ENCODE measurements at places on chromosomes 3 and 15.

DNA sequence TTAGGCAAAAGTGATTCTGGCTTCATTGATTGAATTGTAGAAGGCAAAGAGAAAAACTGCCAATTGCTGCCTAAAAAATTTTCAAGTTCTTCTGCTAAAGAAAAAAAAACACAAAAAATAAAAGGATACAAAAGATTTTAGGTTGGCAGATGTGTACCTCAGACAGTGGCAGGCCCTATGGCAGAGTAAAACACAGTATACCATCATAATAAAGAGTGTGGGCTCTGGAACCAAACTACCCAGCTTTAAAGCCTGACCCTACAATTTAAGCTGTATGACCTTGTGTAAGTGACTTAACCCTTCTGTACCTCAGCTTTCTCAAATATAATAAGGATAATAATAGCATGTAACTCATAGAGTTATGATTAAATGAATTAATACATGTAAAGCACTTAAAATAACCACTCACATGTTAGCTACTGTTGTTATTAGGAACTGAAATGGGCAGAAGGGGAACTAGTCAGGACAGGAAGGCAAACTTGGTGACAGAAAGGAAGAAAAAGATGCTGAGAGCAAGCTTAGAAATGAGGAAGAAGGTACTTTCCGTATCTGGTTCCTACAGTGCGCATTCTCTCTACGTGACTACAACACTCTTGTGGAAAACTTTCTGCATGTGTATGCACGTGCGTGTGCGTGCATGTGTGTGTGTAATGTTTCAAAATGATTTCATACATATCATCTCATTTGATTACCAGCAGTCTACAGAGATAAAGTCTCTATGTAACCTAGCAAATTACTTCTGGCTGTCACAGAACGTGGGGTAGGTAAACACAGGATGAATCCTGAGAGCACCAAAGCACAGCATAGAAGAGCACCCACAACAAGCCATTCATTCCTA is 13.6 kb upstream of the GATM start:
- no peak for DNase-seq

- DNase-seq: no peak
Observed at GRCh38 chr3:13493867-13494441, 13.8 kb downstream of the HDAC11 start.

DNA sequence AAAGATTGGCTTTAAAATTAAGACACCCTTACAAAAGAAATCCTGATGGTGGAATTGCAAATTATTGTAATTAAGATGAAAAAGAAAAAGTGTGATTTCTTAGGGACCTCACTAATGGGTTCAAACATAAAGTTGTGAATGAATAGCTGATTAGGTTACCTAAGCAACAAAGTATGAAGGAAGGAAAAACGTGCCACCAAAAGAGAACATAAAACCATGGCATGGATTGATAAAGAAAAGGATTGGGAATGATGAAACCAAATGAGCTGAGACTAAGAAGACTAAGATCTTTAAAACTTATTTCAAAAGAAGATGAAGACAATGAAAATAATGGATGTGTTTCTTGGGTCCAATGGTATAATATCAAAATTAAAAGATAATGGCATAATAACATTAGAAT is 32.2 kb upstream of the GUCA1C start:
- DNase-seq: no peak

- DNase-seq: no peak
Observed at GRCh38 chr15:74193299-74193718, 9.3 kb downstream of the STRA6 start.

GRCh38 chr3:64264501-64265109 is 39.3 kb upstream of the PRICKLE2 start:
- DNase-seq: no peak

GRCh38 chr3:16355828-16356227 is 90.8 kb downstream of the OXNAD1 start:
- no peak for DNase-seq

- no peak for DNase-seq
Observed at GRCh38 chr15:57770495-57770894, 64.0 kb downstream of the POLR2M start.

DNA sequence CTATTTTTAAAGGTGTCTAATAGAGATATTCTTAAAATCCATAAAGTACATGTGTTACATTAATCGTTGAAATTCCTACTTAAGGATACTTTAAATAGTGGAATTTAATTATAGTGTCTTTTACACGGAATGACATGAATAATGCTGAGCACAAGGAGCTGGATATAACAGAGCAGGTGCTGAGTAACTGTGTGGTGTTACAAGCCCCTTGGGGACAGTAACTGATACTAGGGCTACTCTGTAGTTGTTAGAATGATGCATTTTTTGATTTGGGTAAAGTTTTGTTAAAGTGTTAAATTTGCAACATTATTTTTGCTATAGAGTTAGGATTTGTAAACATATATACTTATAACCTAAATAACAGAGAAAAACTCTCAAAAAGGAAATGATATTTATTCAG is 1496.1 kb downstream of the OTOL1 start:
- DNase-seq: no peak

GRCh38 chr15:26628879-26629529 is 143.9 kb downstream of the GABRB3 start:
- no peak for DNase-seq

DNA sequence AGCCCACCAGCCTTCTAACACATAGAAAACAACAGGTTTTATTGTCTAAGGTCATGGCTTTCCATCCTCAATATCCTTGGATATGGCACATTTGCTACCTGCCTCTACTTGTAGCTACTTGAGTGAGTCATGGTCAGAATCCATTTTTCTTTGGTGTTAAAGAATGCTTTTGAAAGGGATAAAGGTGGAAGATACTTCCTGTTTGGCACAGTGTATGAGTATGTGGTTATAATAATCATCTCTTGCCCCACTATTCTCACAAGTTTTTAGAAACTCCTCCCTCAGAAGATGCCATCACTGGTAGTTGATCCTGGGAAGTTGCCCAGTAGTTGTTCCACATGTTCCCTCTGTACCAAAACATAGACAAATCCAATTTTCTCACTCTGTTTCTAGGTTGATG is 508.6 kb upstream of the IL12A start:
- DNase-seq: no peak

GRCh38 chr3:136255672-136256406 is 5.7 kb downstream of the PCCB start:
- no peak for DNase-seq

DNA sequence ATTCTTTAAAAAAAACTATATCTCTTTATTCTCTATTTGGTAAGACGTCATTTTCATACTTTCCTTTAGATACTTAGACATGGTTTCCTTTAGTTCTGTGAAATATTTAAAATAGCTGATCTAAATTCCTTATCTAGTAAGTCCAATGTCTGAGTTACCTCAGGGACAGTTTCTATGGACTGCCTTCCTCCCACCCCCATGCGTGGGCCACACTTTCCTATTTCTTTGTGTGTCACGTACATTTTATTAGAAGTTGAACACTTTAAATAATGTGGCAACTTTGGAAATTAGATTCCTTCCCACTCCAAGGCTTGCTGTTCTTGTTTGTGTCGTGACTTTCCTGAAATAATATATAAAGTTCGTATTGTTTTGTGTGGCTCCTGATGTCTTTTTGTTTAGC is 260.7 kb downstream of the EDEM1 start:
- no peak for DNase-seq

DNA sequence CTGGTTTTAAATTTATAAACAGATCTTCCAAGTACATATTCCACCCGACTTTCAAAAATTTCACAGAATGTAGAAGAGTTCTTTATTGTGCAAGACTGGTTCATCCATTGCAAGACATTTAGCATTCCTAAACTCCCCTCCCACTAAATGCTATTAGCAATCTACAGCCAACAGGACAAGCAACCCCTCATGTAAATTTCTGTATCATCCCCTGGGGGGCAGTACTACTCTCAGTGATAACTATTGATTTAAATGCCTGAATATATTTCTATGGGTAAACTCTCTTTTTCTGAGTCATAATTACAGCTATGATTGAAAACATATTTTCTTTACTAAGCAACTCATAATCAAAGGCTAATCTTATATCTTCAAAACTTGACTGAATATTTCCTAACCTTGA is 10.7 kb upstream of the SLC15A2 start:
- no peak for DNase-seq

DNA sequence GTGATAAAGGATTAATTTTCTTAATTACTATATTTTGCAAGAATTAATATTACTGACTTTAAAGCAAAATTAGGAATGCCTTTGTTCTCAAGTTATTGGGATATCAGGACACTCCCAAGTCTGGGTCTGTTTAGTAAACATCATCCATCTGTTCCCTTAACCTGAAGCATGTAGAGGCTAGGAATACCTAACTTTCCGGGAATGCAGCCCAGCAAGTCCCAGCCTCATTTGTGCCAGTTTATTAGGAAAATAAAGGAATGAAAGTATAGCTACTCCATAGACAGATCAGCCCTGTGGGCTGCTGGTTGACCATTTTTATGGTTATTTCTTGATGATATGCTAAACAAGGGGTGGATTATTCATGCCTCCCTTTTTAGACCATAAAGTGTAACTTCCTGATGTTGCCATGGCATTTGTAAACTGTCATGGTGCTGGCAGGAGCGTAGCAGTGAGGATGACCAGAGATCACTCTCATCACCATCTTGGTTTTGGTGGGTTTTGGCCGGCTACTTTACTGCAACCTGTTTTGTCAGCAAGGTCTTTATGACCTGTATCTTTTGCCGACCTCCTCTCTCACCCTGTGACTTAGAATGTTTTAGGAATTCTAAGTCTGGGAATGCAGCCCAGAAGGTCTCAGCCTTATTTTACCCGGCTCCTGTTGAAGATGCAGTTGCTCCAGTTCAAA is 540.2 kb downstream of the NAALADL2 start:
- DNase-seq: no peak

DNA sequence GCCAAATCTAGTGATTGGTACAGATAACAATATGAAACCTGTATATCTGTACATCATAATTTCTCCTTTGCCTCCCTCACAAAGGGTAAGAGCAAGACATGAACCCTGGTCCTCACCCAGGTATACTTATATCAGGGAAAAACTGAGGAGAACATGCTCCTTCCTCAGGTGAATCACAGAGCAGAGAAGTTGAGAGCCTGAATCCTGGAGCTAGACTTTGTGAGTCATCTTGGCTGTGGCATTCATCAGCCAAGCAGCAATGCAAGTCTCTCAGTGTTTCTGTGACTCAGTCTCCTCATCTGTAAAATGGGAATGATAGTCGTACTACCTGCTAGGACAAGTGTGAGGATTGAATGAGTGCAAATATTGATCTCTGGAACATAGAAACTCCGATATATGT is 165.7 kb upstream of the ADAMTS9 start:
- DNase-seq: no peak

GRCh38 chr15:94887391-94887790 is 656.0 kb downstream of the MCTP2 start:
- no peak for DNase-seq

GRCh38 chr3:148911592-148911991 is 46.5 kb downstream of the CPA3 start:
- no peak for DNase-seq

GRCh38 chr3:73828348-73828747 is 203.6 kb upstream of the PDZRN3 start:
- no peak for DNase-seq

GRCh38 chr15:97517737-97518136 is 442.8 kb upstream of the ARRDC4 start:
- no peak for DNase-seq

- DNase-seq: peak; percentile 59
Observed at GRCh38 chr15:38690719-38691332, 126.2 kb upstream of the RASGRP1 start.

GRCh38 chr3:121819236-121819635 is 15.6 kb downstream of the IQCB1 start:
- no peak for DNase-seq

GRCh38 chr3:113834983-113835382 is 3.6 kb upstream of the GRAMD1C start:
- DNase-seq: no peak

DNA sequence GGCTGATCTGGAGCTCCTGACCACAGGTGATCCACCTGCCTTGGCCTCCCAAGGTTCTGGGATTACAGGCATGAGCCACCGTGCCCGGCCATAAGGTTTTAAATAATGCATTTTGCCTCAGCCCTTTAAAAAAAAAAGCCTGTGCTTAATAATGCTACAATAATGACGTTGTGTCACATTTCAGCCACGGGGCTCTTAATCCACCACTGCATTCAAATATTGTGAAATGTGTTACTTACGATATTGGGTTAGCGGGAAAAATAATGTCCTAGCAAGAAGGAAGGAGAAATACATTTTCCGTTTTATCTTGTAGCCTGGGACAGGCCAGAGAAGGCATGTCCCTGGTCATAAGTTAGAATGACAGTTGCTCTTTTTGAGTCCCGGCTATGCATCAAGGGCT is 17.6 kb downstream of the PAQR5 start:
- DNase-seq: no peak

DNA sequence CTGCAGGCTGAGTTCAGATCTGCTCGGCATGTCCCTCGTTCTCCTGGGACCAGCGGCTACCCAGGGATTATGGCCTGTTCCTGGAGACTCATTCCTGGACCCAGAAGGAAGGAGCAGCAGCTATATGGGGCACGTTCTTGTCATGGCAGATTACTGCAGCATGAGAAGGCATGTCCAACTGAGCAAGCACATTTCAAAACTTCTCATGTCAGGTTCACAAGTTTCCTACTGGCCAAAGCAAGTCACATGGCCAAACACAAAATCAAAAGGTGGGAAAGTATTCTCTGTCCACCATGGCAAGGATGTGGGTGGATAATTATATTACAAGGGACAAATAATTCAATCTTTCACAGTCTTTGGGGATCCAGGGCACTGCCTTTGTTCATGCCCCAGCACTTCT is 71.9 kb upstream of the C15orf39 start:
- no peak for DNase-seq

DNA sequence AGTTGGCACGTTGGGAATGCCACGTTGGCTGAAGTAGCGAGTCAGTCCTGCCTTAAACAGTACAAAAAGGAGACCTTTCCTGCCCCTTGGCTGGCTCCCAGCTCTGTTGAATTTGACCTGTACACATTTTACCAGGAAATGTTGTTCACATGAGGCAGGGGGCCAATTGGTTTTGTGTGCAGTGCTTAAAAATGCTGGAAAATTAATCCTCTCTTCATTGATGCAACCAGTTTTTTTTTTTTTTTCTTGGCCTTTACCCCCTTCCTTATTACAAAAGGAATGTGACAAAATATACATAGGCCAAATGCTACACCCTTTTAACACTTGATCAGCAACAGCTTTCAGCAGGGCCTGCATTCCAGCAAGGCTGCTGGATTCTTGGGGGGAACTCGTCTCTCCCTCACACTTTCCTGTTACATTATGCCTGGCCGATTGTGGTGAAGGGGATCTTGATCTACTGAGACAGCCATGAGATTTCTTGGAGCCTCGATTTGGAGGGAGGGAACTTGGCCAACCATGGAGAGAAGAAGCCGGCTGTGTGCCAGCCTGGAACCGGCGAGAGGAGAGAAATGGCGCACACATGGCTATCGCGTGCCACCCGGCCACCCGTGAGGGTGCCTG is 93.1 kb downstream of the DNASE1L3 start:
- no peak for DNase-seq
